ENCODE measurements at places on chromosomes 2 and 18.

DNA sequence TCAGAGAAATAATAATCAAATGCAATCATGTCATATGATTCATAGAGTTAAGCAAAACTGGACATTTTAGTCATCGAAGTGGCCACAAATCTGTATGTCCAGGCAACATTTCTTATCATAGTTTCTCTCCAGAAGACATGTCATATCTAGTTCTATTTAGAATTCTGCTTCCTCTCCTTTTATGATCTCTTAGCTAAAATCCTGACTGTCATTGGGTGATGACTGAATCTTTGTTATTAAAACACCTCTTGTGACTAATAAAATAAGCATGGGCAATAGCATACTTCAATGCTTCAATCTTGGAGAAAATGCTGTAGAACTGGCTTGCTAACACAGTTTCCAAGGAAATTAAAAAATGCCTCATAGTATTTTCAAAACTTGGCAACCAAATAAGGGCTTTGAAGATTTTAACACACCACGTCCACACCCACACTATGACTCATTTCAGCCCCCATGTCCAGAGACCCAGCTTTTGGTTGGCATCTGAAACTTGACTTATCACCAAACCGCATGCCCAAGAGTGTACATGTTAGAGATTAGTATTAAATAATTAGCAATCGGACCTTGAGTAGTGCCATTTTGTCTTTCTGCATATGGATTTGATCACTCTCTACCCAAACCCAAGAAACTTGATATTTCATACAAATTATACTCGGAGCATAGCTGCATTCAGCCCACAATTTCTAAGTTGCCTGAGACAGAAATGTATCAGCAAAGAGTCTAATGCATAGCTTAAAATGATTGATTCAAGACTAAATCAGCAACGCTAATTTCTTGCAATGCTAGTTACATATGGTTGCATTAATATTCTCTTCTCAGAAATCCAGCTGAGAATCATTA is 106.5 kb upstream of the ETAA1 start:
- DNase-seq: no peak

GRCh38 chr2:201735486-201735885 is 37.0 kb upstream of the MPP4 start:
- DNase-seq: no peak

GRCh38 chr2:190413421-190413820 is 5.3 kb downstream of the MFSD6 start:
- no peak for DNase-seq

DNA sequence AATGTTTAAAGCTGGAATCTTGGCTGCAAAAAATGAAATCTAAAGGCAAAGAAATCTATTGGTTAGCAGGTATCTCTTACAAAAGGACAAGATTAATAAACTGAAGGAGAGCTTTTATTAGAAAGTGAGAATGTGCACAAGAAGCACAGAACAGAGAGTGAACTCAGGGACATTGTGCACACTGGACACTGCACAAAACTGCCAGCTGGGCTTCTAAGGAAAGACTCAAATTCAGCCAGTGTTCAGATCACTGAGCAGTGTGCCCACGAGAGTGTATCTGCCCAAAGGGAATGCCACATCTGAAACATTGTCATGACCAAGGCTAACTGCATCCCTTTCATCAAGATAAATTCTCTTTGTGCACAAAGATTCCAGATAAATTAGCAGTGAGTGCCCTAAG is 129.7 kb upstream of the KCNH7 start:
- no peak for DNase-seq

DNA sequence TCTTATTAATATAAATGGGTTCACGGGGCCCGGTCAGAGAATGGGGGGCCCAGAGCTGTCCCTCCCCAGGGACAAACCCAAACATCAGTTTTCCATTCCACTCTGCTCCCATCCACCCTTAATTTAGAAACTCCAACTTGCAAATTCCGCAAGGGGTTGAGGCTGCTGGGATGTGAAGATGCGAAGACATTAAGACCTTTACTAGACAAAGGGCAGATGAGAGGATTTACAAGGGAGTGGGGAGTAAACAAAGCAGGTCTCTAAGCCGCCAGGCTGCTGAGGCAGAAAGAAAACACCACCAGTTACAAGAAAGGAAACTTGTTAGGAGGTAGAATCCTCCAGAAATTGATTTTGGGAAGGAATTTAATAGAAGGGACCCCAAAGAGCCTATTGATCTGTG is 33.1 kb downstream of the MARCO start:
- DNase-seq: no peak

All from activated CD8-positive, alpha-beta memory T cell treated with anti-CD3 and anti-CD28 coated beads for 4 hours (primary cell).